Activated CD4-positive, alpha-beta T cell treated with anti-CD3 and anti-CD28 coated beads for 36 hours (primary cell): ENCODE measurements at places on chromosomes 2 and 18. TPM values are rescaled to one million over a fixed set of nuclear protein-coding genes. Genes with fewer than 3 reads are reported as not detected.

DCDC2C gene
- not detected for total RNA-seq

OTOS gene
- total RNA-seq = not detected

DNA sequence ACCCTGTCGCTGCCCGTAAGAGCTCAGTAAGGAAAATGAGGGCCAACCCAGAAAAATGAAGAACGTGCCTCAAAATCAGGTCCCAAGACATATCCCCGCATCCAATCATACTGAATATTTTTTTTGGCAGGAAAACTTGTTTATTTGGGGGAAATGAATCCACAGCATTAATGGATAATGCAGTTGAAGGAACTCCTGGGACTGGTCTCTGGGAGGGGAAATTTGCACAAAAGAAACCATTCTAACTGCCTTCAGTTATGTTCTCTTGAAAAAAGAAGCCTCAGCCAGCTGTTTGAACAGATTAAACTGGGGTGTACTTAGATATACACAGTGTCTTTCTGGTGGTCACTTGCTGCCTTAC lies 61.3 kb downstream of the SPRED2 start:
- no peak for DNase-seq
- peaks cover 3% of the 10 kb centered on the region for H3K27me3 ChIP-seq
- H3K36me3 ChIP-seq = no peaks in the 10 kb centered on the region
- no peak overlapping the region for H3K4me3 ChIP-seq
- H3K27ac ChIP-seq = no peak overlapping the region
- peaks cover 14% of the 10 kb centered on the region for H3K4me1 ChIP-seq

DNA sequence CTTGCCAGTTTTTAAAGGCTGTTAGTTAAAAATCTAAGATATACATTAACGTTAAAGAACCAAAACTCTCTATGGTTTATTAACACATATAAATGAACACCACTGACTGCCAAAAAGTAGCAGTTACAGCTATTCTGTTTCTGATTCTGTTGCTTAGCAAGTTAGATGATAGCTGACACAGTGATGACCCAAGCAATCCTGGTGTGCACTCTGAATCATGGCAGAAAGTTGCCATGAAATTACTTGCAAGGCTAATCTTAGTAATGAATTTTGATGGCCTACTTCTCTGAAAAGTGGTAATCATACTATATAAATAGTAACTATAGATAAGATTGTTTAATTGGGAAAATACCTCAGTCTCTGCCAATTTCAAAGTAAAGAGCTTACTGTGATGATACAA lies 57.7 kb downstream of the ROCK2 start:
- no peaks in the 10 kb centered on the region for H3K27me3 ChIP-seq
- peaks cover 33% of the 10 kb centered on the region for H3K36me3 ChIP-seq
- no peak for DNase-seq
- no peak overlapping the region for H3K4me3 ChIP-seq
- H3K4me1 ChIP-seq = peaks cover 14% of the 10 kb centered on the region

GRCh38 chr2:144462266-144462665 lies 57.7 kb downstream of the ZEB2 start:
- no peak overlapping the region for H3K4me3 ChIP-seq
- H3K27me3 ChIP-seq = peaks cover 2% of the 10 kb centered on the region
- no peak overlapping the region for H3K27ac ChIP-seq

NGEF gene
- total RNA-seq = 1.5 TPM

DNA sequence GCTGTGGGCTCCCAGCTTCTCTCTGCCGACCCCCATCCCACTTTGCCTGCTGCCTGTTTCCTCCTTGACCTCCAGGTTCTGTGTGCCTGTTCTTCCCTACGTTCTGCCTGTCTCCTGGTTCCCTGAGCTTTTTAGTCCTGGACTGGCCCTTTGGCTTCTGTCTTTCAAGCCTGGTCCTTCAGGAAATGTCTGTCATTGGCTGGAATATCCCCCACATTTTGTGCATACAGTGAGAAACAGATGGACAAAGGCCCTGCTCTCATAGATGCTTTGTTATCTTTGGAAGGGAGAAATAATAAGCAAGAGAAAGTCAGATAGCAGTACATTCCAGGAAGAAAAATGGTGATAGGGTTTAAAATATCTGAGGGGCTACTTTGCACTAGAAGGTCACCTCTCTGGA lies 5.7 kb downstream of the MGAT5 start:
- no peak overlapping the region for H3K4me3 ChIP-seq
- H3K27ac ChIP-seq = no peak overlapping the region
- H3K27me3 ChIP-seq = peaks cover 4% of the 10 kb centered on the region
- H3K4me1 ChIP-seq = peaks cover 78% of the 10 kb centered on the region
- DNase-seq = no peak

- H3K4me3 ChIP-seq = no peak overlapping the region
- peaks cover 16% of the 10 kb centered on the region for H3K27me3 ChIP-seq
- no peak for DNase-seq
- no peaks in the 10 kb centered on the region for H3K36me3 ChIP-seq
These were observed 134.7 kb downstream of the PXDN start for GRCh38 chr2:1609485-1610095.

ST6GAL2 gene
- not detected for total RNA-seq

DNA sequence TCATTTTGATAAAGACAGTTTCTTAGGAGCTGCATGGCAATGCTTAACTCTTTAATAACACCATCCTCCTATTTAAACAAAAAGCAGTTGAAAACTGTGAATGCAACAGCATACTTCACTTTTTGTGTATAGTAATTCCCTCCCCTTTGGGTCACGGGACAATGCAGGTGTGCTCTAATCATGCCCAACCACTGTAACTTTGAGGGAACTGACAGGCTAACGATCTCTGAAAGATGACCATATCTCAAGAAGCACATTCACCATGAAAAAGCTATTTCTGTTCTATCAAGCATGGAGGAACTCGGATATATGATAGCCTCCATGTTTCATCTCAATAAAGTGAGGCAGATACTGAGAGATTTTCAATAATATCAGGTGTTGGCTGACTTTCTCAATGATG lies 81.1 kb upstream of the CD226 start:
- H3K4me3 ChIP-seq = no peak overlapping the region
- no peak overlapping the region for H3K27ac ChIP-seq
- no peaks in the 10 kb centered on the region for H3K27me3 ChIP-seq
- no peaks in the 10 kb centered on the region for H3K4me1 ChIP-seq

DNA sequence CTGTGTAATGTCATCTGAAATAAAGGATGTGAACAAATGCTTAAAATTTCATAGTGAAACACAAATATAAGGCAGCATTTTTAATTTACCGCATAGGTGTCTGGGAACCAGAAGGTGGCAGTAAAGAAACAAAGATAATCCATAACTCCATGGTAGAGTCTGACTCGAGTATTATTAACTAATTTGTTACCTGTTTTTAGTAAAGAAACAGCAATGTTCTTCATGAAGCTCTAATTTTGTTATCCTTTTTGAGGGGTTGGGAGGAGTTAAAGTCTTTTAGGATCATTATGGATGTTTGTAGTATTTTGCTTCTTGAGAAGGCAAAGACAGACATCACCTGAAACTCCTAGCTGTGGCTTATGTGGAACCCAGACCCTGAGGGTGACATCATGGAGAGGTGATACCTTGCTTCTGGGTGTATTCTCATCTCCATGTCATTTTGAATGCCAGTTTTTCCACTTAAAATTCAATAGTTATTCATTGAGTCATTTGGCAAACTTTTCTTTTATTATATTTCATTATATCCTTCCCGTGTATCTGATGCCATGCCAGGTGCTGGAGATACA lies 286.2 kb upstream of the EPAS1 start:
- H3K36me3 ChIP-seq = peaks cover 5% of the 10 kb centered on the region
- H3K27me3 ChIP-seq = no peaks in the 10 kb centered on the region
- H3K27ac ChIP-seq = no peak overlapping the region
- H3K4me3 ChIP-seq = no peak overlapping the region

DNA sequence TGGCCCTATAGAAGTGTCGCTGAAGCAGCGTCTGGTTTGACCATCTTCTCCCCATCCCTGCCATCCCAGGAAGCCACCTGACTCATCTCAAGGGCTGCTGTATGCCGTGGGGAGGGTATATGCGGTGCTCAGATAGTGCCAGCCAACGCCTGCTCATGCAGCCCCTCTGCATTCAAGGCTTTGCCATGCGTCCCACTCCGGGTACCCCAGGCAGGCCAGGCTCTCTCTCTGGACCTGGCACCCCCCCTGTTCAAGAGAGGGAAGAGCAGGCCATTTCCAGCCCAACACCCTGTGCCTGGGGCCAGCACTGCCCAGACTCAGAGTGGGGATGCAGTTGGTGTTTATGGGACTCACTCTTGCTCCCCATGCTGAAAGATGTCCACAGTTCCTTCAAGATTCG lies 130.0 kb downstream of the GLI2 start:
- H3K36me3 ChIP-seq = no peaks in the 10 kb centered on the region
- H3K27ac ChIP-seq = no peak overlapping the region
- no peaks in the 10 kb centered on the region for H3K4me1 ChIP-seq

GRCh38 chr2:193868833-193869232 lies 1674.1 kb upstream of the TMEFF2 start:
- DNase-seq = no peak
- H3K36me3 ChIP-seq = no peaks in the 10 kb centered on the region

- H3K36me3 ChIP-seq = no peaks in the 10 kb centered on the region
- H3K4me1 ChIP-seq = no peaks in the 10 kb centered on the region
- H3K27ac ChIP-seq = no peak overlapping the region
- peaks cover 15% of the 10 kb centered on the region for H3K27me3 ChIP-seq
- DNase-seq = no peak
These were observed 2.7 kb downstream of the CDH7 start for GRCh38 chr18:65753520-65753919.

- no peaks in the 10 kb centered on the region for H3K36me3 ChIP-seq
- no peak overlapping the region for H3K4me3 ChIP-seq
- no peaks in the 10 kb centered on the region for H3K4me1 ChIP-seq
- no peaks in the 10 kb centered on the region for H3K27me3 ChIP-seq
- DNase-seq = no peak
- no peak overlapping the region for H3K27ac ChIP-seq
These were observed 879.2 kb upstream of the DDX18 start for GRCh38 chr2:116935097-116935814.

DNA sequence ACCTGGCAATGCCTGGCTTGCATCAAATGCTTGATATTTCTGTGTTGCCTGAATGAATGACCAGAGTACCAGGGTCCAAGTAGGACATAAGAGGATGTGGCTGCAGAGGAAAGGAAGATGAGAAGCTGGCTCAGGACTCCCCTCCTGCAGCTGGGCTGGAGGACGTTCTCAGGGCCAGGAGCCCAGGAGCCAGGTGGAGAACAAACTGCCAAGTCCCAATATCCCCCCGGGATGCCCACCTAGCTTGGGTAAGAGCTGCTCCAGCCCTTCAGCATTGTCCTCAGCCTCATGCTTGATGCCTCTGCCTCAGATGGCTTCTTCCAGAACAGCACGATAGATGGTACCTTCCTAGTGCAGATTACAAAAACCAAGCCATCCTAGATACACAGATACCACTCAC lies 8.6 kb upstream of the ATP6V1B1 start:
- no peaks in the 10 kb centered on the region for H3K36me3 ChIP-seq
- no peaks in the 10 kb centered on the region for H3K27me3 ChIP-seq
- H3K4me1 ChIP-seq = no peaks in the 10 kb centered on the region
- H3K4me3 ChIP-seq = no peak overlapping the region

DNA sequence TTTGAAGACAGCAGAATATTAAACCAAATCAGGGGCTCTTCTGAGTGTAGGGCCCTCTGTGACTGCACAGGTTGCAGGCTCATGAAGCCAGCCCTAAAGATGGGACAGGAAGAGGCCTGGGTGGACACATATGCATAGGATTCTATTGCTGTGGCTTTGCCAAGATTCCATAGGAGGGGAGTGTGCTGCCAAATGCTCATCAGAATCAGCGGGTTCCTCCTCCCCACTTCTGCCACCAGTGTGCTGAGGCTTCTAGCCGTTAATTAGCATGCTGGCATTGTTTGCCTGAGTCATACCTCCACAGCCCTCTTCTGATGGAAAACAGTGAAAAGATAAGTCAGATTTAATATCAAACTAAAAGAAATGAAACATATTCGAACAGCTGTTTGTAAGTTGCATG lies 103.9 kb upstream of the TMEFF2 start:
- no peaks in the 10 kb centered on the region for H3K27me3 ChIP-seq
- DNase-seq = no peak
- no peak overlapping the region for H3K4me3 ChIP-seq
- no peaks in the 10 kb centered on the region for H3K4me1 ChIP-seq
- H3K36me3 ChIP-seq = no peaks in the 10 kb centered on the region

DNA sequence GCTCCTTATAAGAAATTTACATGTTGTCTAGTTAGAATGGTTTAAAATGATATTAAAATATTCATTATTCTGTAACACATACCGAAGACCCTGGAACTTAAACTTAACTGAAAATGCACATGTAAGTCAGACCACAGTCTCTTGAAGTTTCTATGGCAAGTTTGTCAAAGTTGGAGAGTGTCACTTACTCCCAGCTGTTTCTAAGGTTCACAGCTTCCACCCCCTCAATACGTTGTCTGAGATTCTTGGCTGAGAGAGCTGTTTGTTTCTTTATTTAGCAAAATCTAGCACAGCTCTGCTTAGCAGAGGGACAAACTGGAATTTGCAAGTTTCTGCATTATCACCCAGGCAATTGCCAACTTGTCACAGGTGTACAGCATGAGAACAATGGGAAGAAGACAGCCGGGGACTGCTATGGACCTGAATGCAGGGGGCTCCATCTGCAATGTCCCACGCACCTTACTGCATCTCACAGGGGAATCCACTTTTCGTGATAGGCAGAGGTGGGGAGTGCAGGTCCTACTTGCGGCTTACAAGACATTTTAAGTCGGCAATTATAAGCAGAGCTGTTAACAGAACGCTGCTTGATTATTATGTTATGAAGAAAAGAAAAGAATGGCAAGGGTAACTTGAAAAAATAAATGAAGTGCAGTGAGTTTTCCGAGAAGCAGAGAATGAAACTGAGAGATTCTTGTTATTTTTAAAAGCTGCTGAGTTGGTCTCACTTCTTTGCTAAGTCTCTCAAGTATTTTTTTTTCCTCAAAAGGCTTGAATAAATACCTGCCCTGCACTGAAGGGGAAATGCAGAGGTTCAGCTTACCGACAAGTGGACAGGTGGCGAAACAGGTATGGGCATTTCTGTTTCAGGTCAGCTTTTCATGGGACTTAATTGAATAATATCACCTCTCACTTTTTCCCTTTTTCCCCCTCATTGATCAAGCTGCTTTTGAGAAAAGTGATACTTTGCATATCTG lies 1072.1 kb upstream of the FANCL start:
- no peak for DNase-seq
- H3K27ac ChIP-seq = no peak overlapping the region
- H3K36me3 ChIP-seq = no peaks in the 10 kb centered on the region
- peaks cover 6% of the 10 kb centered on the region for H3K4me1 ChIP-seq

DNA sequence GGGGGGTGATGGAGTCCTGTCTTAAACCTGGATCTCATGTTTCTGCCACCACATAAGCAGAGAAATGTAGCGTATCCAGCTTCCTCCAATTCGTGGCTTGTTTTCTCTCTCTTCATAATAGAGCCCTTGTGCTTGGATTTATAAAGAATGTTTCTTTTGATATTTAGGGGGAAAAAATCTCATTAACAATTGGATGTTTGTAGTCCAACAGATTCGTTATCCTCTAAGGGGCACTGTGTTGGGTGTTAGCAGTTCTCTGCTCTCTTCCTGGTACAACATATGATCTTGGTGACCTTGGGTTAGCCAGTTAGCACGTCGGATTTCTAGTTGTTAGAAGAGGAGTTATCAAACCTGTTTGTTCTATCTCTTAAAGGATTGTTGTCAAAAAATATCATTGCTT lies 127.8 kb downstream of the FMNL2 start:
- H3K36me3 ChIP-seq = no peaks in the 10 kb centered on the region
- H3K27me3 ChIP-seq = peaks cover 15% of the 10 kb centered on the region
- no peak for DNase-seq
- no peak overlapping the region for H3K4me3 ChIP-seq
- no peak overlapping the region for H3K27ac ChIP-seq
- no peaks in the 10 kb centered on the region for H3K4me1 ChIP-seq

GRCh38 chr2:235582081-235582686 lies 88.3 kb downstream of the AGAP1 start:
- H3K4me1 ChIP-seq = no peaks in the 10 kb centered on the region
- no peak overlapping the region for H3K27ac ChIP-seq
- peaks cover 4% of the 10 kb centered on the region for H3K27me3 ChIP-seq
- no peak for DNase-seq
- no peak overlapping the region for H3K4me3 ChIP-seq
- H3K36me3 ChIP-seq = no peaks in the 10 kb centered on the region

SCLY gene
- 59.2 TPM for total RNA-seq
